ENCODE measurements at places on chromosomes 13 and 19.

DNA sequence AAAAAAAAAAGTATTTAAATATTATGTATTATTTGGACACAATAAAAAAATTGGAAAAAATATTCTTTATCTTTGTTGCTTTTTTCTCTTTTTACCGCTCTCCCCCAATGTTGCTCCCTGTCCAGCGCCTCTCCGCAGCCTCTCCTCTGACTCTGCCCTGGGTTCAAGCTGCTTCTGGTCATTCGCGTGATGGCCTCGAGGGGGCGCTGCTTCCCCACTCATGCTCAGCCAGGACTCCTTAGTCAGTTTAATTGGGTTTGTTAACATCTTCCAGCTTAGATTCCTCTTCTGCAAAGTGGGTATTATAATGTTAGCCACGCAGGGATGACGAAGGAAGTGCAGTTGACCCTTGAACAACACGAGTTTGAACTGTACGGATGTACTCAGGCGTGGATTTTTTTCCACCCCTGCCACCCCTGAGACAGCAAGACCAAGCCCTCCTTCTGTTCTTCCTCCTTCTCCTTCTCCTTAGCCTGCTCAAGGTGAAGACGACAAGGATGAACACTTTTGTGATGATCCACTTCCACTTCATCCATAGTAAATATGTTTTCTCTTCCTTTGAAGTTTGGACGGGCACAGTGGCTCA is 4.9 kb upstream of the NWD1 start:
- no peak for DNase-seq

- DNase-seq = no peak
Observed at GRCh38 chr13:98565726-98566565, 11.0 kb downstream of the STK24 start.

GRCh38 chr19:18895824-18896341 is at the start of gene CERS1:
Gene CERS1, minus strand, starts transcription at chr19:18896158. Its CDS starts 86 bp downstream, at chr19:18896072.
- no peak for DNase-seq

DNA sequence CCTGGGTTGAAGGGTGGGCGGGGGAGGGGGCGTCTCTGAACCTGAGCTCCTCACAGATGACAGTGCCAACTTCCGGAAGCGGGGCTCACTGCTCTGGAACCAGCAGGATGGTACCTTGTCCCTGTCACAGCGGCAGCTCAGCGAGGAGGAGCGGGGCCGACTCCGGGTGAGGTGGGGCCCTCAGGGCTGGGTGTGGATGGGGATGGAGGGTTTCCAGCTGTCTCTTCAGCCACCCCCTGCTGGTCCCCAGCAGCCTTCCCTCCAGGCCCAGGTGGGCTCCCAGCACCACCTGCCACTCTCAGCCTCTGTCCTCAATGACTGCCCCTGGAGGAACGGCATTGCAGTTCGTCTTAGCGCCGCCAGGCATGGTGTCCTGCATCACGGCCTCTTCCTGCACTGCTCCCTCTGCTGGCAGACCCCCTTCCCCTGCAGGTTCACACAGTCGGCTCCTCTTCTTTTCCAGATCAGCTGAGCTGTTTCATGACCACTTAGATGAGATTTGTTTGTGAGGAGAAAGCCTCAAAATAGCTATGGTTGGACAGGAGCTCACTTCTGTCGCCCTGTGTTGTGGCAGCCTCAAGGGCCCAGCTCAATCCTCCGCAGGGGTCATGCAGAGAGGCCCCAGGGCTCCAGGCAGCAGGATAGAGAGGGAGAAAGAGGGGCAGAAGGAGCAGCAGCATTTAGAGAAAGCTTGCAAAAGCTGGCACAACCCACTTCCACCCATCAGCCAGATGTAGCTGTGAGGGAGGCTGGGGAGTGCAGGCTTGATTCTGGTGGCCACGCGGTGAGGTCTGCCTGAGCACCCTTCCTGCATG is 2.5 kb upstream of the GARIN5A start:
- no peak for DNase-seq

DNA sequence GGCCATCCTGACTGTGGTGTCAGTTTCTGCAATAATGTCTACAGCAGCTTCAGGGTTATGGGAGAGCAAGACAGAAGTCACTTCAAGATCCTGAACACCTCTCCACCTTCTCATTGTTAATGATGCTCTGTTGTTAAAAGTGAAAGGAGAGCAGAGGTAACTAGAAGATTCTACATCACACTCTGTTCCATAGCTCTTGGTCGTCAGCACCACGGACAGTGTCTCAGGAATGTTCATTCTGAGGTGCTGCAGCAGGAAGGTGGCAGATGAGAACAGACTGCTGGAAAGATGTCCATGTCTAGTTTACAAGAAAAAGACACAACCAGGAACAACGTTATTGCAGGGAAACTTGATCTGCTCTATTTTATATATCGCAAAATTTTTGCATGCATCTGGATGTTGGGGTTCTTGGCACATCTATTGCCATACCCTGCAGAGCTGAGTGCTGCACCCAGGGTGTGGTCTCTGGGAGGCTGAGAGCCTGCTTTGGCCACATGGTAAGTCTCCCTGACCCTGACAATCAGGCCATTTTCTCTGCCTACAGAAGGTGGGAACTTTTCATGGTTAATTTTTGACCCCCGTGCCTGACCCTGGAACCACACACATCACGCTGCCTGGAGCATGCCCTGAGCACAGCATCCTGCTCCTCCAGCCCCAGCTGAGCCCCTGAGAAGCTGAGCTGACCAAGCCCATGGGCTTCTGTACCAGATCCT is 12.7 kb downstream of the CEACAM21 start:
- no peak for DNase-seq

DNA sequence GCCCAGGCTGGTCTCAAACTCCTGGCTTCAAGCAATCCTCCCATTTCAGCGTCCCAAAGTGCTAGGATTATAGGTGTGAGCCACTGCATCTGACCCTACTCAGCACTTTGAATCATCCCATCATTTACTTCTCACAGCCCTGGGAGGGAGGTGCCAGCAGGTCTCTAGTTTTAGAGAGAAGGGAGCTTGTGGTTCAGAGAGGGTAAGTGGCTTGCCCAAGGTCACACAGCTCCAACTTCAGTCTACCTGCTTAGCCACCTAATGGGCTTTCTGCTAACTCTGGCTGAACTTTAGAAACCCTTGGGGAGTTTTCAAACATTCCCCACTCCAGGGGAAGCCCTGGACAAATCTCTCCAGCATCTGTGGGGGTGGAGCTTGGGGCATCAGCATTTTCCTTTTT is 18.3 kb downstream of the CACNA1A start:
- DNase-seq = no peak

DNA sequence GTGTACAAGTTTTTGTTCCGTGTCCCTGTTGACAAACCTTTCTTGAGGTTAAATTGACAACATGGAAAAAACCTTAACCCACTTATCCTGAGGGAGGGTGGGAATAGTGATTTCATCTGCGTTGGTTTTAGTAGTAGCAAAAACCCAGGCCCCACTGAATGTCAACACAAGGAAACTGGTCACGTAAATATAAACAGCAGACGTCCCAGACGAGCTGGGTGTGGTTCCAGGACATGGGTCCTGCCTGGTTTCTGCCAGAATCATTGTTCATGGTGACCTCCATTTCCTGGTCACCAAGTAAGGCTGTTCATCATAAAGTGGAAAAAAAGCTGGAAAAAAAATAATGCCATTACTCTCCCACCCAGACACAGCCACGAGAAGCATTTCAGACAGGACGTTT is 16.9 kb upstream of the F2RL3 start:
- DNase-seq = no peak

Data from stimulated activated CD8-positive, alpha-beta memory T cell treated with anti-CD3 and anti-CD28 coated beads, Interleukin-4, amount 100 ng/mL, for 1 hour (primary cell).